ENCODE measurements at places on chromosomes 11 and 22. TPM values are rescaled to one million over a fixed set of nuclear protein-coding genes. Genes with fewer than 3 reads are reported as not detected.

- DNase-seq, result no peak
Observed at GRCh38 chr22:25829237-25829636, 87.2 kb downstream of the MYO18B start.

The UBE2L6 gene
- total RNA-seq, result 27.6 TPM

DNA sequence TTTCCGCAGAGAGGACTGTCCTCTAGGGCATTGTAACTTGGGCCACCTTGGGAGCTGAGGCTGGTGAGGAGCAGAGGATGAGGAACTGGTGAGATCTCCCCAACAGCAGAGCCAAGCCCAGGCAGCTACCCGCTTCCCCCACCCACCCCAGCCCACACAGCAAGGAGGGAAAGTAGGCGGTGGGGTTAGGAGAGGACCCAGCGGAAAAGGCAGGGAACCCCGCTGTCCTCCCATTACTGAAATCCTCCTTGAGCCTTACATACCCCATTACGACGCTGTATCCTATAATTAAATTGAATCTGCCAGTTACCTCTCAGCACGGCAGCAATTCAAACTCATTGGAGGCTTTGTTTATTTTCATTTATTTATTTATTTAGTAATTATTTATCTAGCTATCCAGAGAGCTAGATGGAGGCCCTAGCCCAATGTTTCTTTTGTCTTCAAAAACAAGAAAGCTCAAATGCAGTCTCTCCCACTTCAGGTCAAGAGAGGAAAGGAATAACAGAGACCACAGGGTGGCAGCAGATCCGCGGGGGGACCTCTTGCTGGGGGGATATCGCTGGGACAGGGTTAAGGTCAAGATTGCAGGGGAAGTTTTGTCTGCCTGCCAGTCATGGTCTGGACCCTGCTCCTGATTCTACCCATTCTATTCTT, 218.0 kb downstream of the ST3GAL4 start:
- DNase-seq, result no peak

GRCh38 chr11:7612056-7612660, 61.1 kb downstream of the CYB5R2 start:
- no peak for DNase-seq

DNA sequence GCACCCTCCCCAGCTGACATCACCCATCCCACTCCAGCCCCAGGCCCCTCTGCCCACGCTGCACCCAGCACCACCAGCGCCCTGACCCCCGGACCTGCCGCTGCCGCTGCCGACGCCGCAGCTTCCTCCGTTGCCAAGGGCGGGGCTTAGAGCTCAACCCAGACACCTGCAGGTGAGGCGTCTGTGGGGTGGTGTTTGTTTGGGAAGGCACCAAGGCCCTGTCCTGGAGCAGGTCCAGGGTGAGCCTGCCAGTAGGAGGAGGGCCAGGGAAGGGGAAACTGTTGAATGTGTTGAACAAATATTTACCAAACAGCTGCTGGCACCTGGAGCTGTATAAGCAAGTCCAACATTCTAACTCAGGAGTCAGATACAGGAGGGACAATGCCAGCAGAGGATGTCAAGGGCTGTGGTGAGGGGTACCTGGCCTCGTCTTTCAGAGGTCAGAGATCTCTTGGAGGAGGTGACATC, 3.1 kb downstream of the VEGFB start:
- DNase-seq, result peak; percentile 94

- DNase-seq, result no peak
Observed at GRCh38 chr11:131033151-131033651, 116.9 kb upstream of the SNX19 start.

- no peak for DNase-seq
Observed at GRCh38 chr11:36713715-36714114, 115.7 kb upstream of the RAG2 start.

The MMP8 gene
- not detected for total RNA-seq

- no peak for DNase-seq
Observed at GRCh38 chr11:25859776-25860175, 472.2 kb upstream of the ANO3 start.

GRCh38 chr11:29879560-29879959, 137.3 kb downstream of the KCNA4 start:
- no peak for DNase-seq

GRCh38 chr11:14446701-14447169, 52.9 kb downstream of the COPB1 start:
- no peak for DNase-seq

- no peak for DNase-seq
Observed at GRCh38 chr11:47057365-47057764, 119.3 kb downstream of the ARFGAP2 start.

DNA sequence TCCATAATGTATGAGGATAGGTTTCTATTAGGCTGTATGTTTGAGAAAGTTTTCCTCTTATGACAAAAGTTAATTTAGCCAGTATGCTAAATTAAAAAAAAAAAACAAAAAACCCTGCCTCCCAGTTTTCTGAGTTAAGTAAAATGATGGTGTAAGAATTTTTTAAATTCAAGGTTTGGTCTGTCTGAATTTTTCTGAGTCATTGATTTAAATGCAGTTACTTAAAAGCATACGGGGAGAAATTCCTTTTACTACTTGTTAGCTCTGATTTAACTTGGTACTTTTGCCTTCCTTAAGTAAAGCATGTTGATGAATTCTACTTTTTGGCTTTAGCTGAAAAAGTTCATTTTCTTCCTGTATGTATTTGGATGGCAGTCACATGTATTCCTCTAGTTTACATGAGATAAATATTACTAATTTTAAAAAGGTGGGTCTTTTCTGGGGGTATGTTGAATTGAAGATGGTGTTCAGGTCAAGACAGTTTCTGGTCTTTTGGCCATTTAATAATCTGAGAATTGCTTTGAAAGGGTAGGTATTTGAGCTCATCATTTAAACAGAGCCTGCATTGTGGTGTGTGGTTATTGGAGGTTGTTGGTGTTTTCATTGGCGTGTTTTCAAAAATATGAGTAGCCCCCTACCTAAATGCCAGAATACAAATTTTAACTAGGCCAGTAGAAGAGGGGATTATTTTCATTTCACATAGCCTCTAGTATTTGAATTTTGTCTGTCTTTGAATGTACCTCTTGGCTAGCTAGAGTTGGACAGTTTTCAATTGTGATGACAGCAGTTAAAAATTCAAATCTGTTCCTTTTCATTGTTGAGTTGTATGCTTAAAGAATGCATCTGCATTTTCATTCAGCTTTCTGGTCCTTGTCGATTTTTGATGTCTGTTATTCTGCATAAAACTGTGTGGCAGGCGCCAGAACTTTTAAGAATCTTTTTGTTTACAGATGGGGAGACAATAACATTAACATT, 64.7 kb downstream of the MTMR3 start:
- DNase-seq, result no peak

GRCh38 chr22:17950651-17951214, 73.6 kb downstream of the MICAL3 start:
- no peak for DNase-seq

The OR2AT4 gene
- total RNA-seq, result not detected

The ZNF215 gene
- total RNA-seq, result 3.8 TPM

The SMPD1 gene
- total RNA-seq, result 50.8 TPM

- DNase-seq, result no peak
Observed at GRCh38 chr11:92204731-92205130, 19.9 kb upstream of the FAT3 start.

DNA sequence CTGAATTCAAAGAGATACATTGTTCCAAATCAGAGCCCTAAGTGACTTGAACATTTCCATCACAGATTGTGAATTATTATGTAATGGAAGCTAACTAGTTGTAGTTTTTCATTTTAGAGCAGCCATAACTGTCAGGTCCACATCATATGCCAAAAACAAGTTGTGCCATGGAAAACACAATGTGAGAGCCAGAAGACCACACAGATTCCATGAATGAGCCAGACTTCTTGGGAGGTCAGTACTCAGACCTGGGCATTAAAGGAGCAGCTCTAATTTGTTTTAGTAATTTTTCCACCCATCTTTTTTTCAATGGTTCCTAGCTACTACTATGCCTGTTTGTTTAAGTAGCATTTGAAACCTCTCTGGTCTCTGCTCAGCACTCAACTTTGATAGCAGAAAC, 279.4 kb downstream of the FAT3 start:
- DNase-seq, result no peak

- no peak for DNase-seq
Observed at GRCh38 chr11:70007796-70008195, 70.3 kb upstream of the ANO1 start.

DNA sequence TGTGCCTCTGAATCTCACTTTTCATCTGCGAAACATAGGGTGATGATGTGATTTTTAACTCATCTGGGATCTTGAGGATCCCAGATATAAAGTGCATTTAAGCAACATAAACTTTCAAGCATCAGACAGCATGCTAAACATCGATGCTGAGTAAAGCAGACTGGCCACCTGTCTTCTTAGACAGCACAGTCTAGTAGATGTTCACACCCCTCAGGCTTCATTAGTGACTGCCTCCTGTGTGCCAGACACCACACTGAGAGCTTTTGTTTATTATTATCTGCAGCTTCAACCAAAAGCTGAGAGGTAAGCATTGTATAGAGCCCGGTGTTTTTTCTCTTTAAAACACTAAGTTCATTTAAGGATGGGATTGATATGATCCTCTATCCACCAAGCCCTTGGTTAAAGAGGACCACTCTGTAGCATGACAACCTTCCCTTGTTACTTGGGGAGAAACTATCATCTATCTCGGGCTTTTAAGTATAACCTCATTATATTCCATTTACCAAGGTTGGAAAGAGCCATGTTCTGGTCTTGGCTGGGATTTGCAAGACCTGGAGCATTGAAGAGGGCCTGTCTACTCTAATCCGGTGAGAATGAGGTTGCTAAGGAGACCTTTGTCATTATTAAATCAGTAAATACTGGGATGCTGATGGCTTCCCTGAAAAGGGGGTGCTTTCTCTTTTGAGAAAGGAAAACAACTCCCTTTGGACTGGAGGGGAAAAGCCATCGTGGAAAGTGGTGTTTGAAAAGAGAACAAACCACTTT, 114.2 kb upstream of the SEZ6L start:
- DNase-seq, result no peak

DNA sequence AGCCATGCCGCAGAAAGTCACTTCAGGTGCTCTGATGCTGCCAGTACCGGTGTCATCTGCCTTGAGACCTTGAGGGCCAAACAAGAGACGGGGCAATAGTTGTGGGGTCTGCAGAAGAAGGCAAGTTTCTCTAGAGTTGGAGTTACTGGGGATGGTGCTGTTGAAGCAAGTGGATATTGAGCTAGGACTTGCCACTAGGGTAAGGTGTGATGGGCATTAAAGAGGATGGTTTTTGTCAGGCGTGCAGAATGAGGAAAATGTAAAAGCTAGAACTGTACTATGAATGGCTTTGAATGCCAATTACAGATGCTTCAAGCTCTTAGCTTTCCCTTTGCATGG, 61.6 kb downstream of the TNRC6B start:
- no peak for DNase-seq

The LRRC4C gene
- total RNA-seq, result 0.42 TPM

- no peak for DNase-seq
Observed at GRCh38 chr11:47905358-47906059, 57.4 kb upstream of the NUP160 start.

DNA sequence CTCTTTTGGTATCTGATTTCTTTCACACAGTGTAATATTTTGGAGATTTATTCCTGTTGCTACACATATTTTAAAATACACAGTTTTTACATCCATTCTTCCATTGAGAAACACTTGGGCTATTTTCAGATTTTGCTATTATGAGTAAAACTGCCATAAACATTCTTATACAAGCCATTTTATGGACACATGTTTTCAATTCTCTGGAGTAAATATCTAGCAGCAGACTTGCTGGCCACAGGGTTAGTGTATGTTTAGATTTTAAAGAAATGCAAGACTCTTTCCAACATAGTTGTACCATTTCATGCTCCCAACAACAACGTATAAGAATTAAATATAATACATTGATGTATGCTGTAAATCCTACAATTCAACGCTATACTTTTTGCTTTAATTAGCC, 360.8 kb upstream of the PITPNB start:
- no peak for DNase-seq
